Naive thymus-derived CD4-positive, alpha-beta T cell (primary cell): ENCODE measurements at places on chromosomes 6 and 20. TPM values are rescaled to one million over a fixed set of nuclear protein-coding genes. Genes with fewer than 3 reads are reported as not detected.

DNA sequence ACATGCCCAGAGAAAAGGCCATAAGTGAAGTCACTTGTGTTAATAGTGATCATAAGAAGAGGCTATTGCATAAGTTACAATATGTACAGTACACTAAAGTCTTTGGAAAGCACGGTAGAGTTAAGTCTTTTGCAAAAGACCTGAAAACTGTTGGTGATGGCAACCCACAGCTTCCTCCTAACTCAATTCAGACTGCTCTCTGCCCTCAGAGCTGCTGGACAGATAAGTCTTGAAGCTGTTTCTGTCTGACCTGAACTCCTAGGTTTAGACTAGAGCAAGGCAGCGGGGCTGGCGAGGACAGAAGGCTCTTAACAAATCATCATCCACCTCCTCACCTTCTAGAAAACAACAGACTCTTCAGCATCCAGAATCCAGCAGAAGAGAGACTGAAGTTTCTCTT lies 125.4 kb downstream of the CD24 start:
- no peak overlapping the region for H3K4me3 ChIP-seq
- no peak for DNase-seq
- no peaks in the 10 kb centered on the region for H3K4me1 ChIP-seq
- H3K27ac ChIP-seq = no peak overlapping the region
- no peaks in the 10 kb centered on the region for H3K27me3 ChIP-seq

GRCh38 chr20:45798935-45799642 lies 7.3 kb downstream of the DNTTIP1 start:
- no peak overlapping the region for H3K4me3 ChIP-seq
- H3K27ac ChIP-seq = peak overlapping the region; percentile 24
- H3K4me1 ChIP-seq = peaks cover 7% of the 10 kb centered on the region
- H3K36me3 ChIP-seq = peaks cover 26% of the 10 kb centered on the region

GRCh38 chr6:39314273-39314795 lies at the start of gene KCNK17:
Gene KCNK17, minus strand, starts transcription at chr6:39314419. Its CDS starts 99 bp downstream, at chr6:39314320.
- no peaks in the 10 kb centered on the region for H3K4me1 ChIP-seq
- no peak within 1 kb of the TSS for H3K27ac ChIP-seq
- H3K4me3 ChIP-seq = no peak within 1 kb of the TSS
- no peaks in the 10 kb centered on the region for H3K36me3 ChIP-seq
- no peak for DNase-seq
- no peaks in the 10 kb centered on the region for H3K27me3 ChIP-seq

DNA sequence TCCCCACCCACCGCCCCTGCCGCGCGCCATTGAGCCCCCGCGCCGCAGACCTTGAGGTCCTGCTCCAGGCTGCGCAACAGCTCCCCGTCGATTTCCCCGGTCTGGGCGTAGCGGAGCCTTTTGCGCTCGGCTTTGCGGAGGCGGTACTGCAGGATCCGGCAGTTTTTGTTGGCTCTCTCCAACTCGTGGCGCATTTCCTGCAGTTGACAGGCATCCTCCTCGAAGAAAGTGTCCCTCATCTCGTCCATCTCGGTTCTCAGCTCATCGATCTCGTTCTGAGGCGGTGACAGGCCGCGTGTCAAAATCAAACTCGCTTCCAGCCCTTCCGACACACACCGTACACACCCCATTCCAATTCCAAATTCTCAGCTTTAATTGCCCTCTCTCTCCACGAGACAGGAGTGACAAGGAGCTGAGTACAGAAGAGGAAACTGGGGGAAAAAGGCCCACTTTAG lies 4.3 kb downstream of the MTCL3 start:
- H3K4me3 ChIP-seq = peak overlapping the region; percentile 58
- H3K27ac ChIP-seq = no peak overlapping the region
- H3K36me3 ChIP-seq = no peaks in the 10 kb centered on the region
- peak; percentile 50 for DNase-seq

- no peak overlapping the region for H3K4me3 ChIP-seq
- no peak for DNase-seq
- H3K27me3 ChIP-seq = no peaks in the 10 kb centered on the region
Observed at GRCh38 chr20:43681991-43682410, 15.1 kb downstream of the MYBL2 start.

DNA sequence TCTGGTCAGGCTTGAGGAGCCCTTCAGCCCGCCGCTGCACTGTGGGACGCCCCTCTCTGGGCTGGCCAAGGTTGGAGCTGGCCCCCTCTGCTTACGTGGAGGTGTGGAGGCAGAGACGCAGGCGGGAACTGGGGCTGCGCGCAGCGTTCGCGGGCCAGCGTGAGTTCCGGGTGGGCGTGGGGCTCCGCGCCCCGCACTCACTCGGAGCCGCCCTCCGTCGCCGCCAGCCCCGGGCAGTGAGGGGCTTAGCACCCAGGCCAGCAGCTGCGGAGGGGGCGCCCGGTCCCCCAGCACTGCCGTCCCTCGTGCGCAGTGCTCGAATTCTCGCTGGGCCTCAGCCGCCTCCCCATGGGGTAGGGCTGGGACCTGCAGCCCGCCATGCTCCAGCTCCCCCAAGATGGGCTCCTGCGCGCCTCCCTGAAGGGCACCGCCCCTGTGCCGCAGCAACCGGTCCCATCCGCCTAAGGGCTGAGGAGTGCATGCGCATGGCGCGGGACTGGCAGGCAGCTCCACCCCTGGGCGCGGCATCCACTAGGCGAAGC lies 695.9 kb downstream of the EPHA7 start:
- no peaks in the 10 kb centered on the region for H3K27me3 ChIP-seq
- no peaks in the 10 kb centered on the region for H3K36me3 ChIP-seq
- H3K4me3 ChIP-seq = no peak overlapping the region
- H3K4me1 ChIP-seq = no peaks in the 10 kb centered on the region
- no peak overlapping the region for H3K27ac ChIP-seq
- peak; percentile 2 for DNase-seq

- H3K4me1 ChIP-seq = peaks cover 11% of the 10 kb centered on the region
- H3K36me3 ChIP-seq = no peaks in the 10 kb centered on the region
- H3K27me3 ChIP-seq = no peaks in the 10 kb centered on the region
- H3K27ac ChIP-seq = no peak overlapping the region
Observed at GRCh38 chr20:35085477-35086225, 7.0 kb downstream of the TRPC4AP start.

- no peaks in the 10 kb centered on the region for H3K4me1 ChIP-seq
- H3K36me3 ChIP-seq = no peaks in the 10 kb centered on the region
- no peaks in the 10 kb centered on the region for H3K27me3 ChIP-seq
- DNase-seq = no peak
- no peak overlapping the region for H3K4me3 ChIP-seq
Observed at GRCh38 chr6:6908121-6908520, 199.6 kb upstream of the RREB1 start.

GRCh38 chr6:3022765-3023662 lies 23.3 kb downstream of the NQO2 start:
- peak overlapping the region; percentile 18 for H3K27ac ChIP-seq
- H3K4me3 ChIP-seq = peak overlapping the region; percentile 69
- no peaks in the 10 kb centered on the region for H3K36me3 ChIP-seq
- DNase-seq = no peak
- peaks cover 38% of the 10 kb centered on the region for H3K4me1 ChIP-seq

DNA sequence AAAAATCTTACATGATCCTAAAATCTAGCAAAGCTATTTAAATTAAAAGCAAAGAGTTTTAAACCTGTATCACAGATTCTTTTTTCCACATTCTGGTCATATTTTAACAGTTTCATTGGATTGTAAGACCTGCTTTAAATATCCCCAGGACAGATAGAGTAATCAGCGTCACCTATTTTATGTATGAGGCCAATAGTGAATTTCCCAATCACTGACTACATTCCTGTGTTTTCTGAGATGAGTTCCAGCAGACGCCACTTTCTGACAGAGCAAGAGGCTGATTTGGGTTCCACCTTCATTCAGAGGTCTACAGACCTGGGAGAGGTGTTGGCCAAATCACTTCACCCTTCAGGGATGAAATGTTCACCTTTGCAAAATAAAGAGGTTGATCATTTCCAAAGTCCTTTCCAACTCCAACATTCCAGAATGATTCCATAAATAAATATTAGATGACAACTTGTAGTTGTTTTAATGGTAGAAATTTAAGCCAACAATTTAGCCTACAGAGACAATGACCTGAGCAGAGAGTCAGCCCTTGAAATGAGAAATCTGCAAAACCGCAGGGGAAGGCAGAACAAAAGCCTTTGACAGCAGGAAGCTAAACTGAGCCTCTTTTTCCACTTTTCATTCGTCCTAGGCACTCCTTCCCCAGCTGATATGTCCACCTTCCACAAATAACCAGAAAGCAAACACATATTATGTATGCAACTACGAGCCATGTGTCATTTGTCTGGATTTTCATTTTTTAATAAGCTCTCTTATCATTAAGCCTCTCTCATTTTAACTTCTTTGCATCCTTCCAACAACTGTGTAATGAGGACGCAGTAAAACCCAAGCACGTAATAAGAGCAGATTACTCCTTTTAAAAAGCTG lies 105.2 kb downstream of the TFAP2A start:
- H3K27ac ChIP-seq = no peak overlapping the region
- no peaks in the 10 kb centered on the region for H3K4me1 ChIP-seq

GRCh38 chr20:45061244-45061643 lies 39.7 kb downstream of the KCNS1 start:
- DNase-seq = no peak
- no peak overlapping the region for H3K4me3 ChIP-seq
- H3K27me3 ChIP-seq = no peaks in the 10 kb centered on the region
- H3K36me3 ChIP-seq = peaks cover 14% of the 10 kb centered on the region

DNA sequence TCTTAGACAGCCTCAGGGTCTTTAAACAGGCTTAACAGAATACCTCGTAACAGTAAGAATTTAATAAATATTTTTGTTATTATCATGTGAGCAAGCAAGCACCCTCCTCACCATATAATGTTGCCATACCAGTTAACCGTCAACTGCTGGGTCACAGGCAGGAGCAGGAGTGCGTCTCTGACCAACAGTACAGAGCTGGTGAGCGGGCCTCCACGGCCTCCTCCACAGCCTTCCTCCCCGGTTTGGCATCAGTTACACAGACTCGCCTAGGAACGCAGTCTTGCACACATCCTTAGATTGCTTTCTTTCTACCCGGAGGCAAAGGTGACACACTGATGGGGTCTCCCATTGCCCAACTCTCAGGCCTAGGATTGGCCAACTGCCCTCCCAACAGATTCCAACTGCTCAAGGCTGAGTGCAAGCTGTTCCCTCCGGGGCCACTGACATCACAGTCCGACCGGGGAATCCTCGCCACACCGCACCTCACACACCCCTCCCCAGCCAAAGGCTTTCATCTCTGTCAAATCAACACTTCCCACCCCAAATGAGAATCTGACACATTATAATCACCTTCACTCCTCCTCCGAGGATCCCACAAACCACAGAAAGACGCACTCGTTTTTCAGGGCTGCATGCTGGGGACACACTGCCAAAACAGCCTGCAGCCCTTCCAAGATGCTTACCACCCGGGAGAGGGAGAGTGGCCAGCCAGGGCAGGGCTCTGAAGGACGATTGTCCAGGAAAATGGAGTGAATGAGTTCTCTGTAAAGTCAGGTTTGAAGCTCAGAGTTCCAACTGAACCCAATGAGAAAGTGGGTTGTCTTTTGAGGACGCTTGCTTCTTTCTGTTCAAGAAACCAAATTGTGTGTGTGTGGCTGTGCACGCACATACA lies 63.2 kb downstream of the PDE10A start:
- H3K4me1 ChIP-seq = no peaks in the 10 kb centered on the region
- H3K4me3 ChIP-seq = no peak overlapping the region
- DNase-seq = no peak
- H3K27me3 ChIP-seq = no peaks in the 10 kb centered on the region
- no peak overlapping the region for H3K27ac ChIP-seq

- no peaks in the 10 kb centered on the region for H3K4me1 ChIP-seq
- no peak overlapping the region for H3K4me3 ChIP-seq
- no peak for DNase-seq
Observed at GRCh38 chr6:46393161-46393939, 97.9 kb downstream of the RCAN2 start.

DNA sequence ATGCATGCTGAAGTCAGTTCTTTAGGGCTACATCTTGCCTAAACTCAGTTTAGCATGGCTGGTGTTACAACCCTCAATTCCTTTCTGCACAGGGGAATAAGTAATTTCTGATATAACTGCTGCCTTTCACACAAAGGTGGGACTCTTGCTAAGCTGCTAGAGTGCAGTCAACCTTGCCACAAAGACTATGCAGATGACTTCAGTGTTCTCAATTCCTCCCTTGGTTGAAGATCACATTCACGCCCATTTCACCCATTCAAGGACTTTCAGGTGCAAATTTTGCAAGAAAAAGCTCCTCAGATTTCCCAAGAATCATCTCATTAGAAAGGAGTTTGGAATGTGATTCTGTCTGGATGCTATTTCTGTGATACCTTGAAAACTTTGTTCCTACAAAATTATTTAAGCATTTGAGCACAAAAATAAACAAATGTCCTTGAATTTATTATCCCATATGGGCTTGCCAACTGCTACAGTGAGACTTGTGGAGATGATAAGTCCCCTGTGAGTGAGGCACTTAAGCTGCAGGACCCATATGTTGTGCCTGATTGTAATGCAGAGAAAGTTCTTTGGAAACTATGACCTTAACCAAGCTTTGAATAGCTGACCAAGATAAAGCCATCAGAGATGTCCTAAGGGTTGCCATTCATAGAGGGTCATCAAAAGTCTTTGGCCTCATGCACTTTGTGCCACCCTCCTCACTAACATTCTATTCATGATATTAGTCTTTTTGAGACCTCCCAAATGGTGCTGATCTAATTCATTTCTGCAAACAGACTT lies 111.8 kb downstream of the PLCB4 start:
- no peak overlapping the region for H3K27ac ChIP-seq
- no peak overlapping the region for H3K4me3 ChIP-seq

DNA sequence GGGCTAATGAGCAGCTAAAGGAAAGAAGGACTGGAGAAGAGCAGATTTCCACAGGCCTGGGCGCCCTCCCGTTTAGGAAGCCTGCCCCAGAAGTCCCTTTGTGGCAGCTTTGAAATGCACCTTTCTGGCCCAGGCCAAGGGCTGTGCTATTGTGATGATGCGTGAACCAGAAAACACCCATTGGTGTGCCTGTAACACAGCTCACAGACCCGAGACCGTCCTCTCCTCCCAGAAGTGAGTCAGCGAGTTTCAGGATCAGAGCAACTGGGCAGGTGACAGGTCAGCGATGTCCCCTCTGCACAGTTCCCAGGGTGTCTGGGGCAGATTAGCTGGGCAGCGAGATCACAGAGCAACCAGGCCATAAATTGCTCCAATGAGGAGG lies 71.9 kb upstream of the SULF2 start:
- no peaks in the 10 kb centered on the region for H3K36me3 ChIP-seq
- no peaks in the 10 kb centered on the region for H3K4me1 ChIP-seq
- no peak overlapping the region for H3K27ac ChIP-seq
- H3K4me3 ChIP-seq = no peak overlapping the region
- no peaks in the 10 kb centered on the region for H3K27me3 ChIP-seq

GRCh38 chr20:46188866-46189541 lies 70.9 kb downstream of the CD40 start:
- no peaks in the 10 kb centered on the region for H3K27me3 ChIP-seq
- DNase-seq = no peak
- H3K4me3 ChIP-seq = no peak overlapping the region
- no peaks in the 10 kb centered on the region for H3K4me1 ChIP-seq
- H3K27ac ChIP-seq = no peak overlapping the region

GRCh38 chr6:132616677-132617076 lies 7.4 kb downstream of the TAAR2 start:
- H3K27me3 ChIP-seq = no peaks in the 10 kb centered on the region
- peaks cover 8% of the 10 kb centered on the region for H3K4me1 ChIP-seq
- H3K36me3 ChIP-seq = no peaks in the 10 kb centered on the region
- no peak overlapping the region for H3K4me3 ChIP-seq
- no peak for DNase-seq

- H3K27me3 ChIP-seq = no peaks in the 10 kb centered on the region
- H3K27ac ChIP-seq = no peak overlapping the region
- no peak for DNase-seq
- no peaks in the 10 kb centered on the region for H3K36me3 ChIP-seq
- no peaks in the 10 kb centered on the region for H3K4me1 ChIP-seq
Observed at GRCh38 chr20:51888291-51888690, 86.0 kb upstream of the SALL4 start.

Gene COL21A1
- polyA plus RNA-seq = not detected

Gene MYL9
- polyA plus RNA-seq = not detected

Gene GRIK2
- polyA plus RNA-seq = not detected

Gene C6orf89
- 40.4 TPM for polyA plus RNA-seq

Gene BMP6
- not detected for polyA plus RNA-seq

Gene USP49
- 0.61 TPM for polyA plus RNA-seq

Gene EBF4
- 0.09 TPM for polyA plus RNA-seq
